ENCODE measurements at places on chromosomes 12 and 14.

GRCh38 chr12:94789510-94790225 is 139.3 kb upstream of the TMCC3 start:
- DNase-seq: no peak

DNA sequence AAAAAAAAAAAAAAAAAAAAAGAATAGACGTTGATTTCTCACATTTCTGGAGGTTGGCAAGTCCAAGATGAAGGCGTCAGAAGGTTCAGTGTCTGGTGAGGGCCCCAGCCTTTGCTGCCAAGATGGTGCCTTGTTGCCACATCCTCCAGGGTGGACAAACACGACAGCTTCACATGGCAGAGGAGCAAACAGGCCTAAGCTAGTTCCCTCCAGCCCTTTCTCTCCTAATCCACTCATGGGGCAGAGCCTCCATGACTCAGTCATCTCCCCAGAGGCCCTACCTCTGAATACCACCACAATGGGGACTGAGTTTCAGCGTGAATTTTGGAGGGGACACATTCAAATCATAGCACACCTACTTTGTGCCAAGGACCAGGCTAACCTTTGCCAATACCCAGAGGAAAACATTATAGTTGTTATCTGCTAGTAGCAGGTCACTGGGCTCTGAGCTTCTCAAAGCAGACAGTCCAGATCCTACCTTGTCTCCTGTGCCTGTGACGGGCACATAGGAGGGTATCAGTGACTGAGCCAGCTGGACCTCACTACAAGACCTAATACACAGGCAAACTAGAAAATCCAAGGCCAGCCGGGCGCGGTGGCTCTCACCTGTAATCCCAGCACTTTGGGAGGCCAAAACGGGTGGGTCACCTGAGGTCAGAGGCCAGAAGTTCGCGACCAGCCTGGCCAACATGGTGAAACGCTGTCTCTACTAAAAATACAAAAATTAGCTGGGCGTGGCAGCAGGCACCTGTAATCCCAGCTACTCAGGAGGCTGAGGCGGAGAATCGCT is 10.5 kb upstream of the BCL11B start:
- no peak for DNase-seq

DNA sequence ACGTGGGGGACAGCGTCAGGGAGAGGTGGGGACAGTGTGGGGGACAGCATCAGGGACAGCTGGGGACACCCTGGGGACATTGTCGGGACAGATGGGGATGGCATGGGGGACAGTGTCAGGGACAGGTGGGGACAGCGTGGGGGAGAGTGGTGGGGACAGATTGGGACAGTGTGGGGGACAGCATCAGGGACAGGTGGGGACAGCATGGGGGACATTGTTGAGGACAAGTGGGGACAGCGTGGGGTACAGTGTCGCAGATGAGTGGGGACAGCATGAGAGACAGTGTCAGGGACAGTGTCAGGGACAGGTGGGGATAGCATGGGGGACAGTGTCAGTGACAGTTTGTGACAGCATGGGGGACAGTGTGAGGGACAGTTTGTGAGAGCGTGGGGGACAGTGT is 240.9 kb downstream of the TMEM121 start:
- no peak for DNase-seq

DNA sequence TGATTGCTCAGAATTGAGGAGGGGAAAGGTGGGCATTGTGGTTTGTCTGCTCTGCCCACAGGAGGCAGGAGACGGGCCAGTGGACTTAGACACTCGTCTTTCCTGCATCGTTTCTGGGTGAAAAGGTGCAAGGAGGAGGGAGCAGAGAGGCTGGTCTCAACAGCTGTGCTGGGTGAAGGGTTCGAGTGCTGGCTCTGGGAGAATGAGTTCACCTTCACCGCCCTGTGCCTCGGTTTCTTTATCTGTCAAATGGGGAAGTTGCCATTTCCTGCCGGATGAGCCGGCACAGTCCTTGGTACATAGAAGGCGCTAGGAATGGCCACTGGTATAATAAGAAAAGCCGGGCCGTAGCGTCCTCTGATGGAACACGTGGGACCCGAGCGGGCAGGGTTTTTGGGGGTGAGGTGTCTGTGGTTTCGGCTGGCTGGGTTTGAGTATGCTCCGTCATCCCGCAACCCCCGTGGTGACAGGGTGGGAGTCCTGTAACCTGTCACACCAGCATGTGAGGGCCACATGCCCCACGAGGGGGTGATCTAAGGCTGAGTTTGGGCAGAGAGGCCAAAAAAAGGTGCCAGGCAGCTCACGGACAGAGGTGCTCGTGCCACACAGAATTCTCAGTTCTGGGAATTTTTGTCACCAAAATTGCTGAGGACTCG is 7.3 kb downstream of the BCL7A start:
- peak; percentile 61 for DNase-seq

DNA sequence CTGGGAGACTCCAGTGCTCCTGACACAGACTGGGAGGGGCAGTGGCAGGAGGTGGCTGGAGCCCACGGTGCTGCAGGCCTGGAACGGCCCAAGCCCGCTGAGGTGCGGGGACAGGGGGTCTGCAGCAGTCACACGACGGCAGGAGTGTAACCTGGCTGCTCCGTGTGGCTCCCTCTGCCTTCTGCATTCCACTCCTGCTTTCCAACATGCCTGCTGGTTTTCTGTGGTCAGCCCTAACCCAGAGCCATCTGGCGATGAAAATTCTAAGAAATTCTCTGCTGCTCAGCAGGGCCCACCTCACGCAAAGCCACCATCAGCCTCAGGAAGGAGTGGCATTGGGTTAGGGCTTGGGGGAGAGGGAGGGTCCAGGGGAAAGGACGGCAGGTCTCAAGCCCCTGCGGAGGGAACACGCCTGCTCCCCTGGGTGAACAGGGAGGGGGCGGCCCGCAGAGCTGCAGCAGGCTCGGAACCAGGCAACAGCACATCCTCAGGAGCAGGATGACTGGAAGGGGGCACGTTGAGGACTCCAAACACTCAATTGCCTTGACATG is 5.0 kb upstream of the FBRSL1 start:
- DNase-seq: no peak

GRCh38 chr12:105799103-105799502 is 339.7 kb downstream of the NUAK1 start:
- DNase-seq: no peak

GRCh38 chr14:102472791-102473150 is 36.8 kb downstream of the ANKRD9 start:
- no peak for DNase-seq

GRCh38 chr12:4261655-4262054 is 11.9 kb upstream of the CCND2 start:
- no peak for DNase-seq

DNA sequence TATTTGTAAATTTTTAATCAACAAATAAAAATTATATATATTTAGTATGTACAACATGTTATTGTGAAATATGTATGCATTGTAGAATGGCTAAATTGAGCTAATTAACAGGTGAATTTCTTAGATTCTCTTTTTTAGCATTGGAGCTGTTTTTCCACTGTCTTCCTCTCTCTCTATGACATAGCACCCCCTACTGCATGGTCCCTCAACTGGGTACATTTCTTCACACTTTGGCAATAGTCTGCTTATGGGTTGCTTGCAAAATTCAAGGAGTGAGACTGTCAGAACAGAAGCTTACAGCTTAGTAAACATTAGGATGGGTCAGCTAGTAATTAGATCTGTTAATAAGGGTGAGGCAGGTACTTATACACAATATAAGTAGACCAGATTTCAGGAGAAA is 658.5 kb upstream of the MGAT4C start:
- DNase-seq: no peak

DNA sequence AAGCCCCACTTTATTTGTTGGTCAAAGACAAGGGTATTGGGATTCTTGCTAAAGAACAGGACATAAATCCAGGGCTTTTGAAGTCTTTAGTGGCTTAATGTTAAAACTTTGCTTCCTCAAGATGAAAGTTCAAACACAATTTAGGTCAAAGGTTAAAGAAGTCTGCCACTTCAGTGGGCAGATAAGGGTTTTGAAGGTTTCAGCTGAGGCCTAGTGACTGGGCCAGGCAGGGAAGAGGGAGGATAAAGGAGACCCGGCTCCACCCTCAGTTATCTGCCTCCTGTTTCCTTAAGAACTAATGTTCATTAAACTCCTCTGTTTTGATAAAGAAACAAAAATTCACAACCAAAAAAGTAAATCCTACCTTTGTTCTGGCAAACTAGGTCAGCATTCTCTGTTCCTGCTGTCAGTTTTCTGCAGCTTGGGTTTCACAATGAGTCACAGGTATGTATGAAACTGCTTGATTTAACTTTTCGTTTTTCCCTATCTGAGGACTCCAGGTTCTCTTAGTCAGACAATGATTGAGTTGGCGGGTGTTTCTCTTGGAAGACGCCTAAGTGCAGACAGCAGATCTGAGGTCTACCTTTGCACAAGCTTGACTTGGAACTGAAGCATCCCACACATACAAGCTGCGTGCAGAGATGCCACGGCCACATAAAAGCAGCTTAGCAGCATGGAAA is 208.3 kb downstream of the EXOC5 start:
- peak; percentile 62 for DNase-seq

- DNase-seq: no peak
Observed at GRCh38 chr12:93201990-93202389, 175.7 kb upstream of the NUDT4 start.

DNA sequence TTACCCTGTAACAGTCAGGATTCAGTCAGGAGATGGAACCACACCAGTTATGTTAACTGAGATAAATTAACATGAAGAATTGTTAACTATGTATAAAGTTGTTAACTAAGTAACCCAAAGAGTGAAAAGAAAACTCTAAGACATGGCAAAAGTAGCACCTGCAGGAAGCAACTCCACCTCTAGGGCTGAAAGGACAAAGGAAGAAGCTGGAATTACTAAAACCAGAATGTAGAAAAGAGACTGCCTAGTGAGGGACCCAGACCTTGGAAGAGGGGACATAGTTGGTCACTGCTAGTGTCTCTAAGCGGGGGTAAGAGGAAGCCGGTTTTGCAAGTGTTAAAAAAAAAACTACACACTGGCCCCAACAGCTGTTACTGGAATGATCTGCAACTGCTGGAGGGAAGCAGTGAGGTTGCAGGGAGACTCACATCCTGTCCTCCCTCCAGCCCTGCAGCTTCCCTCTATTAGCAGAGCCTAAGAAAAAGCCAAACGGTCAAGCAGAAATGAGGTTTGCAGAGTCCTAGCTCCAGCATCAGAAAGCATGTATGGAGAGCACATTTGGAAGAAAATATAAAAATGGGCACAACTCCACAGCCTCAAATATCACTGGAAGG is 39.8 kb downstream of the GPR135 start:
- DNase-seq: no peak

GRCh38 chr12:130498589-130499385 is 161.1 kb downstream of the PIWIL1 start:
- DNase-seq: no peak

DNA sequence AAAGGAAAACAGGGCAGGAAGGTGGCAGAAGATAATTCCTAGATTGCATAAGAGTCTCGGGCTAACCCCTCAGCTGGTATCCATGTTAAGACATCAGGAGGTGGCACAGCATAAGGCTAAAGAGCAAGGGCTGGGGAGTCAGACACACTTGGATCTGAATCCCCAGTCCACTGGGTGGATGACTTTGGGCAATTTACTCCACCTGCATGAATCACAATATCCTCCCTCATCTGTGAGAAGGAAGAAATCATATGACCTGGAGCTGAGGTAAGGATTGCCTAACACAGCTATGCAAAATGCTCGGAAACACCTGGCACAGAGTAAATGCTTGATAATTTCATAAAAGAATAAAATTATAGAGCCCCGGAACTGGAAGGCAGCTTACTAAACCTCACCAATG is 217.9 kb downstream of the PIK3C2G start:
- no peak for DNase-seq

- DNase-seq: peak; percentile 57
Observed at GRCh38 chr12:102769323-102769916, 147.6 kb downstream of the PAH start.

DNA sequence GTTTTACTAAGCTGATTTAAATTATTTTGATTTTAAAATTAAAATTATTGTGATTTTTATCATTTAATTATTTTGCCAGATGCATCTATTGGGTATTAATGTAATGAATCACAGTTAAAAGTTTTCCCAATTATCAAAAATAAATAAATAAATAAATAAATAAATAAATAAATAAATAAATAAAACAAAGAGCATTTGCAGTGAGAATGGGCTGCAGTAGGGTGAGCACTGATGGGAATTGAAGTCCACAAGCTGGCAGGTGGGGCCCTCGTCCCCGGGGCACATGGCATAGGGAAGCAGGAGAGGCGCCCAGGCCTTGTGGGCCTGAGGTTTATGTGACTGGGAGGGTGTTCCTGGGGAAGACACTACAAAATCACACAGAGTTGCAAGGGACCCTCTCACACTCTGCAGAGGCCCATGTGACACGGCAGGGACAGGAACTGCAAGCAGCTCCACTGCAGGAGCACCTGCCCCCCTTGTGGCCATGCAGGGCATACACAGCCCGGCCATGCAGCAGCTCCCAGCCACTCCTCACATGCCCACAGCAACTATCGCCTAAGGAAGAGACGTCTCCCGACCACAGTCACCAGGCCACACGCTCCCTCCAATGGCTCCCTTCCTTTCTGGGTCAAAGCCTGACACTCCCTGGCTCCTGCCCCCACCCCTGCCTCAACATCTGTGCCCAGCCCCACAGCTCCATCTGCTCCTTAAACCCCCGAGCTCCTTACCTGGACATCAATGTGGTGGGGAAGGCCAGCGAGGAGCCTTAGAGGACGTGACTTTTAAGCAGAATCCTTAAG is 256.3 kb upstream of the SFSWAP start:
- peak; percentile 81 for DNase-seq

DNA sequence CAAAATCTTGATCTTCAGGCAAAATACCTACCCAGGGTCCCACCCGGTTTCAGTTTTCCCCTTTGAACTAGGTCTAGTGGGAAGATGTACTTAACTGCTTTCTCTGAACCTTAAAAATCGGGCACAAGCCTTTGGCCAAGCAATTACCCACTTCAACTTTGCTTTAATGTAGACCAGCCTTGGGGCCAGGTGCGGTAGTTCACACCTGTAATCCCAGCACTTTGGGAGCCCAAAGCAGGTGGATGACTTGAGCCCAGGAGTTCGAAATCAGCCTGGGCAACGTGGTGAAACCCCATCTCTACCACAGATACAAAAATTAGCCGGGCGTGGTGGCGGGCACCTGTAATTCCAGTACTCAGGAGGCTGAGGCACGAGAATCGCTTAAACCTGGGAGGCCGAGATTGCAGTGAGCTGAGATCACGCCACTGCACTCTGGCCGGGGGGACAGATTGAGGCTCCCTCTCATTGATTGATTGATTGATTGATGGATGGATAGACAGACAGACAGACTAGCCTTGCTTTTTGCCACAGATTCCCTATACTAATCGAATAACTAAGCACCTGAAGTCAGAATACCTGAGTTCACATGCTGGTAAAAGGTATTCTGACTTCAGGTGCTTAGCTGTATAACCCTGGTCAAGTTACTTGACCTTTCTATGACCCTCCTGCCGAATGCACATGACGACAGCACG is 1.9 kb downstream of the CLIP1 start:
- peak; percentile 22 for DNase-seq

GRCh38 chr12:356276-356988 is 32.7 kb downstream of the KDM5A start:
- no peak for DNase-seq

DNA sequence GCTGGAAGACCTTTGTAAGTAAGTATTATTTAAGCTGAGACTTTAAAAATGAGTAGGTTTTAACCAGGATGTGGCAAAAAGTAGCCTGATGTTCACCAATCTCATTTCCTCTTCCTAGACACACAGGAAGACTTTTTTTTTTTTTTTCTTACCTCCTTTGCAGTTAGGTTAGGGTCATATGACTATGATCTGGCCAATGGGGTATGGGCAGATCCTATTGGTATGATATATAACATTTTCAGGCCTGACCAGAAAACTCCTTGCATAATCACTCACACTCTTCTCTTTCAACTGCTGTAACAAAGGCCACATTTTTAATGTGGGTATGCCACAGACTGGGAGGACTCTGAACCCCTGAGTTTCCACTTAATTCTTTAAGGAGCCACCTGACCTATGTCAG is 2.7 kb upstream of the RPS6KA5 start:
- DNase-seq: peak; percentile 40

Data from activated CD4-positive, alpha-beta T cell treated with anti-CD3 and anti-CD28 coated beads for 36 hours (primary cell).